Activated effector memory CD4-positive, alpha-beta T cell treated with Interleukin-2 at 50 U/mL for 16 hours (primary cell): ENCODE measurements at places on chromosomes 1 and 21.
A peak's percentile ranks its signal among the peaks of the same experiment; 100 is the strongest.

DNA sequence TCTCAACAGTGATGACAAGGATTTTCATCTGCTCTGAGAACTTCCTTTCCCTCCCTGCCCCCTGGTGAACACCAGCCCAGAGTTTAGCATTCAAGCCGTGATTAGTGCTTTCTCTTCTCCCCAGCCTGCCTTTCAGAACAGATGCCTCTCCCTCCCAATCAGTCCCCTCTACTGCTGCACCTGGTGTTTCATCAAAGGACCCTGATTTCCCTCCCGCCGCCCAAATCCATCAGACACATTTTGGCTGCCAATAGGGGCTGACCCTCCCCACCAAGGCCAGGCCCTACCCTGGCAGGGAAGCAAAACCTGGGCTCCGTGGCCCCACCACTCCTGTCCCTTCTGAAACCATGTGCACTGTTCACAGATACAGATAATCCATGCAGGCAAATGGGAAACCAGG, 34.0 kb upstream of the KLHDC7A start:
- no peak for DNase-seq

DNA sequence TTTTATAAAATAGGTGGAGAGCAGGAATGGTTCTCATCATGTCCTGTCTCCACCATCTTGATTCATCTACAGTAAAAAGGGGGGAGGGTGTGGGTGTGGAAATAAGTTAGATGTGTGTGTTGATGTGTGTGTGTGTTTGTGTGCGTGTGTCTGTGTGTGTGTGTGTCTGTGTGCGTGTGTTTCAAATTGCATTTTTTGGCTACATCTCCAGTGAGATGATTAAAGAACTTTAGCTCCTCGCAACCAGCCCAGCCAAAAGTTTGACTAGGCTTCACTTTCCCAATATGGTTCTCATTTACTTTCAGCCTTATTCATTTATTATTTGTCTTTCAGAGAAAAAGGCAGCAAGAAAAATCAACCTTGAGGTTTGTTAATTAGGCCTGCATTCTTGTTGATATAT, 14.7 kb upstream of the HAO2 start:
- DNase-seq: no peak

GRCh38 chr1:245054507-245055270, 100.1 kb upstream of the KIF26B start:
- no peak for DNase-seq

GRCh38 chr1:181595234-181595633, 111.9 kb downstream of the CACNA1E start:
- DNase-seq: no peak

DNA sequence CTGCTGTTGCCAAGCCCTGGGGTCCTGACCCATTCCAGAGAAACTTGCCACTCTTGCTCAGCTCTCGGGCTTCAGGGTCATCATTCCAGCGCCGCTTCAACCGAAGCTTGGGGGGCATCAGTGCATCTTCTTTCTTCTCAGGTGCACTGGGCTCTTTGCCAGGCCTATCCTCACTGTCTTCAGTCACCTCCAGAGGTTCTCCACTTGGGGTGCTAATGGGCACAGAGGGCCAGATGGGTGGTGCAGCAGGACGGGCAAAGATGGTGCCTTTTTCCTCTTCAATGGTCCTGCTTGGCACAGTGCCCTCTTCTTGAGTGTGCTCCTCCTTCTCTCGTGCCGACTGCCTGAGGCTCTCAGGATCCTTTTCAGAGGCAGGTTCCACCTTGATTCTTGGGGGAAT, 13.3 kb downstream of the ETV3 start:
- DNase-seq: no peak

DNA sequence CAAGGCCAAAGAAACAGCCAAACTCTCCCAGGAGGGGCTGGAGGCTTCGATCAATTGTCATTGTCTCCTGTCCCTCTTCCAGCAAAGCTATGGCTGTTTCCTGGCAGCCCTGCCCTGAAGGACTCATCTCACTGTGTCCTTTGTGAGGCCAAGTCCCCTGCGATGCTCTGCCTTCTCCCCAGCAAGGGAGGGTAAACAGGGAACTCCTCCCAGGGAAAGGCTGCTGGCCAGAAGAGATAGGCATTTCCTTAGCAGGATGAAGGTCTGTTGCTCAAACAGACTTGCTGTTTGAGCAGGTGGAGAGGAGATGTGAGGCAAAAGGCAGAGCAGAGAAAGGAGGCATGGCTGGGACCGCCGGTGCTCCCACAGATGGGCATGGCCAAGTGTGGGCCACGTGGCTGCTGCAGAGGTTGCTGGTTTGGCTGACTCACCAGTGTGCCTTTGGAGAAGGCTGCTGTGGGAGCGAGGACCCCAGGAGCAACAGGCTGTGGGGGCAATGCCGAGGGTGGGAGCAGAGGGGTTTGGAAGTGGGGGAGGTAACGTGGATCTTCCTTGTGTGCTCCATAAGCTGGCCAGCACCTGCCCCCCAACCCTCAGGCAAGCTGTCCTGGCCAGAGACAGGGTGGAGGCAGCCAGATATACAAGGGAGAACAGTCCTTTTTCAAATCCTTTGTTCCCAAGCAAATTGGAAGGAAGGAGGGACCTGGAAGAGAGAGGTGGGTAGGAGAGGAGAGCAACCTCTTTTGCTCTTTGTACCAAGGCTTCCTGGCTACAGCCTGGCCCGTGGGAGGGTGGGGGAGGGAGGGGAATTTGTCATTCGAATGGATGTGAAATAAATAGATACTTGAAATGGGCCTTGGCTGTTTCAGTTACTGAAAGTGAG, 449.8 kb downstream of the SIPA1L2 start:
- no peak for DNase-seq

- no peak for DNase-seq
These were observed 12.8 kb downstream of the PMF1 start for GRCh38 chr1:156225677-156226014.

DNA sequence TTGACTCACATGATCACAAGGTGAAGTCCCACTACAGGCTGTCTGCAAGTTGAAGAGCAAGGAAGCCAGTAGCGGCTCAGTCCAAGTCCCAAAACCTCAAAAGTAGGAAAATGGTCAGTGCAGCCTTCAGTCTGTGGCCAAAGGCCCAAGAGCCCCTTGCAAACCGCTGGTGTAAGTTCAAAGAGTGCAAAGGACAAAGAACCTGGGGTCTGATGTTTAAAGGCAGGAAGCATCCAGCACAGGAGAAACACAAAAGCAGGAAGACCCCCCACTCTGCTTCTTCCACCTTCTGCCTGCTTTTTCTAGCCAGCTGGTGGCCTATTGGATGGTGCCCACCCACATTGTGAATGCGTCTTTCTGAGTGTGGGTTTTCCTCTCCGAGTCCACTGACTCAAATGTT, 2222.6 kb downstream of the MRPL39 start:
- no peak for DNase-seq

DNA sequence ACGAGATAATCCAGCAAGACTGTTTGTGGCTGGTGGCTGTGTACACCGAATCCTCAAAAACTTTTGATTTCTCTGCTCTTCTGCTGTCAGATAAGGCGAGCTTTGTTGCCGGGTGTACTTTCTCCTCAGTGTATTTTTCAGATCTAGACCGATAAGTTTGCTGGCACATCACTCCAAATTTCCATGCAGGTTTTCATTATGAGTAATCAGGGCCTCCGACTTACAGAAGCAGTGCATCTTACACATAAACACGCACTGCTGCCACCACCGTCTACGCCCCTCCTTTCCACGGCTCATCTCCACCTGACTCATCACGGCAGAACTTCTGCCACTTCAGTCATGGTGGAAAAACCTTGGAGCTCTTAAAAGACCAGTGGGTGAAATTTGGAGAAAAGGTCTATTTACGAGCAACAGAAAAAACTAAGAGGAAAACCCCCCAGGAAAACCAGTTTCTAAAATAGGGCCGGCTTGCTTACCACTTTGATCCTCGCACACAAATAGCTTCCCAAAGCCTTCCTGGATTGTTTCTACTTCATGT, 7.7 kb downstream of the ZBTB21 start:
- peak; percentile 34 for DNase-seq
